NB4 (cell line): ENCODE measurements at places on chromosomes 5 and 9.

DNA sequence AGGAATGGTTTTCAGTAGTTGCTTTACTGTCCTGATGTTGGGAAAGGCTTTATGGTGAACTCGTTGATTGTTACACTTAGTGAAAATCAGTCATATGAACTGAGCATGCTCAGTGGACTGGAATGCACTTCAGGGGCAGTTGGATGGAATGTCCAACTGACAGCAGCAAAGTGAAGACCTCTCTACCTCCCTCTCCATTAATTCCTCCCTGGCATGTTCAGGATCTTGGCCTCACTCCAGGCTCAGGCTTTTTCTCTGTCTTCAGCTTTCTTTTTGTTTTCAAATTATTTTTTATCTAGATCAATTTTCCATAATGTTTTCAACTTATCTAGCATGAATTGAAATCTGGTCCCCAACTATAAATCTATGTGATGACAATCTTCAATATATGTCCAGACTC lies at the start of gene MROH2B:
MROH2B (minus strand) TSS at position 101 of the 400 bp plus-strand sequence. CDS start 490 bp downstream, outside the sequence.
- DNase-seq: no peak

- peak; percentile 25 for DNase-seq
These were observed 37.3 kb downstream of the MED27 start for GRCh38 chr9:132042324-132042723.

DNA sequence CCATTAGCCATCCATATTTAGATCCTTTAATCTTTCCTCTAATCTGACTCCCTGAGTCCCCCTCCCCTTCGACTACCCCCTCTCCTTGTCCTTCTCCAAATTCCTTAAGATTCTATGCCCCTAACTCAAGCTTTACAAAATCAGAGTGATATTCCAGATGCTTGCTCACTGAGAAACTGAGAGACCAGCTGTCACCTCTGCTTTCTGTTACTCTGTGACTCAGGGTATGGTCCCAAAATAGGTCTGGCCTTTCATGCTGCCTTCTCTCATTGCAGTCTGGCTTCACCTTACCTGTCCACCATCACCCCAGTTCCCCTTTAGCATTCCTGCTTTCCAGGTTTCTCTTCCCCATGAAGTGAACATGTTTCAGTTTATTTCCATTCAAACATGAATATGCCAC lies 383.3 kb upstream of the SLC30A5 start:
- no peak for DNase-seq

- no peak for DNase-seq
These were observed 25.6 kb upstream of the RANBP17 start for GRCh38 chr5:170836226-170836625.

DNA sequence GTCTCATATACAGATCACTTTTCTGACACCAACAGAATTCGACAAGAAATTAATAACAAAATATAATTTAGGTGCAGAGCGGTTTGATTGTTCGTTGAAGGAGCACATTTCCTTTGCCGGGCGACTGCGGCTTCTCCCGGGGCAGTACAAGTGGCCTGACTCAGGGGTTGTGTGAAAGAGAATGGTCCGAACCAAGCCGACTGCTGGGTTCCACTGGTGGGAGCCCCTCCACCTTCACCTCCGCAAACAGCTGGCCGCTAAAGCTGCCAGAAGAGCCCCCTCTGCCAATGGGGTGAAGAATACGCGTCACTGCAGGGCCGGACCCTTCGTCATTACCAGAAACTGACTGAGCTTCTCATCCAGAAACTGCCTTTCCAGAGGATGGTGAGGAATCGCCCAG lies 156.0 kb upstream of the IFNE start:
- DNase-seq: no peak
